Nasal cavity respiratory epithelium epithelial cell of viscerocranial mucosa (primary cell): ENCODE measurements at places on chromosomes 6 and 20. TPM values are rescaled to one million over a fixed set of nuclear protein-coding genes. Genes with fewer than 3 reads are reported as not detected.

Gene ZNF311
- total RNA-seq = 4.8 TPM in 2 replicates

Gene NRSN1
- not detected in 2 replicates for total RNA-seq

Gene ADAM33
- total RNA-seq = not detected in 2 replicates

Gene COL21A1
- total RNA-seq = 9.8 and 9.9 TPM in 2 replicates

Gene FAM184A
- total RNA-seq = 0.07 and 0.34 TPM in 2 replicates

Gene CCM2L
- total RNA-seq = not detected in 2 replicates

Gene C6orf163
- total RNA-seq = 0.68 and 3.2 TPM in 2 replicates

Gene SLC35D3
- not detected in 2 replicates for total RNA-seq

Gene SAMD10
- total RNA-seq = 2.7 and 4.8 TPM in 2 replicates

Gene NR2E1
- under 0.01 and 0.85 TPM in 2 replicates for total RNA-seq

Gene GPRC6A
- not detected in 2 replicates for total RNA-seq

Gene COL19A1
- under 0.01 TPM in 1 of 2 replicates, not detected in the other for total RNA-seq

Gene DSTN
- 311 and 337 TPM in 2 replicates for total RNA-seq

Gene EGFL8
- total RNA-seq = 0.34 and 1.3 TPM in 2 replicates

Gene TTLL9
- total RNA-seq = not detected in 2 replicates

Gene SPATS1
- total RNA-seq = not detected in 2 replicates

Gene PNPLA1
- total RNA-seq = 0.36 and 0.68 TPM in 2 replicates

Gene LGSN
- not detected in 2 replicates for total RNA-seq

Gene PRRC2A
- total RNA-seq = 32.1 and 73.3 TPM in 2 replicates

Gene PRRT1
- total RNA-seq = not detected in 2 replicates

Gene GPX5
- not detected in 2 replicates for total RNA-seq

Gene APOBEC2
- not detected in 2 replicates for total RNA-seq

Gene RSPH3
- 6.8 and 16.0 TPM in 2 replicates for total RNA-seq

Gene POM121L2
- total RNA-seq = under 0.01 TPM in 1 of 2 replicates, not detected in the other

Gene BMP2
- total RNA-seq = 12.0 and 14.4 TPM in 2 replicates

Gene NCOA6
- 5.8 and 10.9 TPM in 2 replicates for total RNA-seq

Gene TMEM170B
- total RNA-seq = 0.34 and 0.43 TPM in 2 replicates

Gene PRKN
- 1.0 and 1.9 TPM in 2 replicates for total RNA-seq

Gene ATP9A
- total RNA-seq = 36.2 and 72.0 TPM in 2 replicates

Gene SLC2A10
- 6.5 and 12.1 TPM in 2 replicates for total RNA-seq

Gene CFB
- 1.7 and 11.2 TPM in 2 replicates for total RNA-seq

Gene MYO6
- 31.1 and 59.6 TPM in 2 replicates for total RNA-seq

Gene RPN2
- total RNA-seq = 224 and 279 TPM in 2 replicates
